A549 treated with ZK216348 at 1 μM for 4 hours (cell line): ENCODE measurements at places on chromosomes 13 and 19. TPM values are rescaled to one million over a fixed set of nuclear protein-coding genes. Genes with fewer than 3 reads are reported as not detected.

NLRP5 gene
- not detected in 5 replicates for total RNA-seq

PSG6 gene
- total RNA-seq, result not detected in 5 replicates

ITGBL1 gene
- total RNA-seq, result 1.2 to 2.0 TPM (median 1.6 TPM) in 5 replicates

CLEC17A gene
- not detected in 5 replicates for total RNA-seq

TTC9B gene
- total RNA-seq, result 0.34 to 0.47 TPM (median 0.43 TPM) in 4 of 5 replicates, not detected in the other

KLK13 gene
- 0.31 to 0.38 TPM in 2 of 5 replicates, not detected in the others for total RNA-seq

KLF1 gene
- total RNA-seq, result not detected in 5 replicates

MYPOP gene
- total RNA-seq, result 5.9 to 11.8 TPM (median 10.4 TPM) in 5 replicates

ENOX1 gene
- 0.87 to 1.4 TPM (median 1.0 TPM) in 5 replicates for total RNA-seq

ALOX5AP gene
- 4.7 to 9.0 TPM (median 7.1 TPM) in 5 replicates for total RNA-seq

FLT1 gene
- total RNA-seq, result not detected in 5 replicates

DCLK1 gene
- 0.65 to 1.2 TPM (median 0.86 TPM) in 5 replicates for total RNA-seq

ICAM3 gene
- 6.3 to 9.9 TPM (median 8.0 TPM) in 5 replicates for total RNA-seq
